ENCODE measurements at places on chromosomes 16 and 17.
A peak's percentile ranks its signal among the peaks of the same experiment; 100 is the strongest.

DNA sequence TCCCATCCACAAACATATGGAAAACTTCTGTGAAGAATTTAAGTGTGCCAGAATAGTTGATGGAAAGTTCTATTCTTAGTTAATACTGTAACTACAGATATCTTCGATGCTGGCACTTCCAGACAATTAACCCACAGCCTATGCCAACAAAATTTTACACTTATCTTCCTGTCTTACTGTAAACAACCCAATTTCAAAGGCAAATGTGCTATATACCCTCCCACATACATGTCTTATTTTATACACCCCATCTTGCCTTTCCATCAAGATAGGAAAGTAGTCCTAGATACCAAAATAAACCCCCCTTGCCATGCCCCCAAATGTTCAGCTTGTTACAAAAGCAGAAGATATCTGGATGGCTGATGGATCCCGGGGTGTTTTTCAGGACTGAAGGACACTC, 306.3 kb downstream of the SLC39A11 start:
- no peak for DNase-seq

GRCh38 chr16:638034-638543, 2.0 kb upstream of the METTL26 start:
- no peak for DNase-seq

DNA sequence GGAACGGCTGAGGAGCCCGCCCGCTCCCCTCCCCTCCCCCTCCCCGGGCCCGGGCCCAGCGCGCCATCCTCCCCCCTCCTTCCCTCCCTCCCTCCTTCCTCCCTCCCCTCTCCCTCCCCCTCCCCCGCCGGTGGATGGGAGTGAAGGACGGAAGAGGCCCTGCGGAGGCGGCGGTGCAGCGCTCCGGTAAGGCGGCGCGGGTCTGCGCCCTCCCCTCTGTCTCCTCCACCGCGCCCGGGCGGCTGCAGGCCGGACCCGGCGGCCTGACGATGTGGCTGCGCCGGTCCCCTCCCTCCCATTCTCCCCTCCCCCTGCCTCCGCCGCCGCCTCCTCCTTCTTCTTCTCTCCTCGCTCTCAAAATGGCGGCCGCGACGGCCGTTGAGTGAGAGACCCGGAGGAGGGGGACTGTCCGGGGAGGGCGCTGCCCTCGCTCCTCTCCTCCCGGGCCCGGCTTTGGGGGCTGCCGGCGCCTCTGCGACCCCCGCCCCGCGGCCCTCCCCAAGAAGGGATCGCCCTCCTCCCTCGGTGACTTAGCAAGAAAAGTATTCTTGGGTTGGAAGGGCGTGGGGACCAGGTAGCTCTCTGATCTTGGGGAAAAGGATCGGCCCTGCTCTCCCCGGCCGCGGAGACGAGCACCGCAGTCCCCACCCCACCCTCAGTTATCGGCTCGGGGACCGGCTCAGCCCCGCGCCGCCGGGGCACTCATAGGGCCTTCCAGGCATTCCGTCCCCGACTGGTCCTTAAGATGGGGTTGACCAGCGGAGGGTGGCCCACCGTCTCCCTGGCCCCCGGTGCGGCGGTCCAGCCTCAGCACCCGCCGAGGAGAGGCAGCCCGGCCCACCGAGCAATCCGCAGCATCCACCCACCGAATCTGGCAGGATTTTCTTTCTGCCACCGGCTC, 617 bp downstream of the PAFAH1B1 start:
- DNase-seq, result peak; percentile 73

DNA sequence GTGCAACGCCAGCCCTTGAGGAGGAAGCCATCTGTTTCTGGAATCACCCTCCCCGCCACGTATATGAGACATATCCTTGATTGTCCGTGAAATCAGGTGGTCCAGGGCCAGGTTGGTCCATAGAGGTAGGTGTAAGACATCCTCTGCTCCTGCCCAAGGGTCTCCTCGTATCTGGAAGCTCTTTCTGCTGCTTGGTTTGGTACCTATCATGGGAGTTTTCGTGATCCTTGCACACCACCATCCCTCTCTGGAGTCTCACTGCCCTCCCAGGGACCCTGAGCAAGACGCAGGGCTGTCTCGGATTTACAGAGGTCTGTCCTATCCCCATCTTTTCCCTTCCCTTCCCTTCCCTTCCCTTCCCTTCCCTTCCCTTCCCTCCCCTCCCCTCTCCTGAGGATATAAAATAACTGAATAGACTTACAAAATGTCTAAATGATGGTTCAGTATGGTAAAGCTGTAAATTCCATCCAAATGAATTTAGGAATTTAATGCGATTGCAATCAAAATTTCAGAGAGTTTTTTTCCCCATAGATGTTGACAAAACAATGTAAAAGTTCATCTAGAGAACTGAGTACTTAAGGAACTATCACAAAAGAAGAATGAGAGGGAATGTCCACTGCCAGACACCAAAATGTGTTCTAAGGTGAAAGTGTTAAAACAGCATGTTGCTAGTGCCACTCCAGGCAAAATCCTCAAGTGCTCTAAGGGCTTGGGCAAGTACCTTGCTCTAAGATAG, 2.0 kb upstream of the CCDC42 start:
- no peak for DNase-seq

GRCh38 chr16:21994856-21995465, 6.0 kb downstream of the PDZD9 start:
- no peak for DNase-seq

DNA sequence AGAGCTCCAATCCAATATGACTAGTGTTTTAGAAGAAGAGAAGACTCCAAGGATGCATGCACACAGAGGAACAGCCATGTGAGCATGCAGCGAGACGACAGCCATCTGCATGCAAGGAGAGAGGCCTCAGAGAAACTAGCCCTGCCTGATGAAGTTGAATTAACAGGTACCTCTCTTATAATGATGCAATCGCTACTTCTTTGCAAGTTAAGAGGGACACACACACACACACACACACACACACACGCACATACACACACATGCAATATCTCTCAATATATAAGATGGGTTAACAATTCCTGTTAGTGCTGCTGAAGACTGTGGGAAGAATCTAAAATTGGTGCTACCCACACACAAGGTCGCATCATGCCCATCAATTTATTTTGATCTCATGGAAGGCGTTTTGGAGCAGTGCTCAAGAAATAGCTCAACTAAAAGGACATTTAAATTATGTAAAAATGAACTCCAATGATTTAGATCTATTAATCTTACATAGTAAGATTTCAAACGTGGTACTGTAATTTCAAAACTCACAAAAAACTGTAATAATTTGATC, 7.0 kb upstream of the GINS3 start:
- no peak for DNase-seq

DNA sequence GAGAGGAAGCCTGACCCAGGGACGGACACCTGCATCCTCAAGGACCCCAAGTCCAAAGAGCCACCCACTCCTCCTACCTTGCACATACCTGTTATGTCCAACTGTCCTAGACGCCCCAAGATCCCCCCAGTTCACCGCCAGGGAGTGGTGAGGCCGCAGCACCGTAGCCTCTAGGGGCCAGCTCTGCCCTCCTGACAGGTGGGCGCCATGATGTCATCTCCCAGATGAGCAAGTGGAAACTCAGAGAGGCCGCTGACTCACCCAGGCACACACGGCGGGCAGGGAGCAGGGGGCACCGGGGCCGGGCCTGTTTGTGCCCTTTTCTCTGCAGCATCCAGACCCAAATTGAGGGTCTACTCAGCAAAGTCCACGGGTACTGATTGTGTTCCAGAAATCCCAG, 4.8 kb upstream of the ZNF469 start:
- no peak for DNase-seq

- DNase-seq, result no peak
Observed at GRCh38 chr17:56602292-56603130, 9.0 kb downstream of the NOG start.

Measured in DMS79 treated with DMSO at 0.1 percent for 48 hours (cell line).